ENCODE measurements at places on chromosomes 12 and 14. TPM values are rescaled to one million over a fixed set of nuclear protein-coding genes. Genes with fewer than 3 reads are reported as not detected.
A peak's percentile ranks its signal among the peaks of the same experiment; 100 is the strongest.

GRCh38 chr12:214003-214741, at the start of gene SLC6A12:
Gene SLC6A12 (minus strand): TSS chr12:214157. CDS start chr12:209986, 4,171 bp downstream.
- no peak for DNase-seq

- DNase-seq: no peak
These were observed 103.2 kb upstream of the GPHB5 start for GRCh38 chr14:63421919-63422318.

DNA sequence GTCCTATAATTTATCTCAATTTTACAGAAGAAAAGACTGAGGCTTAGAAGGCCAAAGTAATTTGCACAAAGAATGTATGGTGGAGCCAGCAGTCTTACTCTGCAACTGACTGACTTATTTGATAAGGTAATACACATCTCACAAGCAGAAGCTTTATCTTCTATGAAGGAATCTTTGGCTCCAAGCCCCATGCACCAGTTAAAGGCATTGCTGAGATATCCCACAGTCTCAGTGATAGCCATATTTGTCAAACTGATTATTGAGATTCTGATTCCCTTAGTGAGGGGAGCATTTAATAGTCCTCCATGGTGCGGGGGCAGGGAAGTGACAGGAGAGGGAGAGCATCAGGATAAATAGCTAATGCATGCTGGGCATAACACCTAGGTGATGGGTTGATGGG, 60.4 kb upstream of the GRIP1 start:
- no peak for DNase-seq

The GPRC5D gene
- not detected for total RNA-seq

The HCAR3 gene
- not detected for total RNA-seq

The POLE2 gene
- total RNA-seq: 38.6 TPM

DNA sequence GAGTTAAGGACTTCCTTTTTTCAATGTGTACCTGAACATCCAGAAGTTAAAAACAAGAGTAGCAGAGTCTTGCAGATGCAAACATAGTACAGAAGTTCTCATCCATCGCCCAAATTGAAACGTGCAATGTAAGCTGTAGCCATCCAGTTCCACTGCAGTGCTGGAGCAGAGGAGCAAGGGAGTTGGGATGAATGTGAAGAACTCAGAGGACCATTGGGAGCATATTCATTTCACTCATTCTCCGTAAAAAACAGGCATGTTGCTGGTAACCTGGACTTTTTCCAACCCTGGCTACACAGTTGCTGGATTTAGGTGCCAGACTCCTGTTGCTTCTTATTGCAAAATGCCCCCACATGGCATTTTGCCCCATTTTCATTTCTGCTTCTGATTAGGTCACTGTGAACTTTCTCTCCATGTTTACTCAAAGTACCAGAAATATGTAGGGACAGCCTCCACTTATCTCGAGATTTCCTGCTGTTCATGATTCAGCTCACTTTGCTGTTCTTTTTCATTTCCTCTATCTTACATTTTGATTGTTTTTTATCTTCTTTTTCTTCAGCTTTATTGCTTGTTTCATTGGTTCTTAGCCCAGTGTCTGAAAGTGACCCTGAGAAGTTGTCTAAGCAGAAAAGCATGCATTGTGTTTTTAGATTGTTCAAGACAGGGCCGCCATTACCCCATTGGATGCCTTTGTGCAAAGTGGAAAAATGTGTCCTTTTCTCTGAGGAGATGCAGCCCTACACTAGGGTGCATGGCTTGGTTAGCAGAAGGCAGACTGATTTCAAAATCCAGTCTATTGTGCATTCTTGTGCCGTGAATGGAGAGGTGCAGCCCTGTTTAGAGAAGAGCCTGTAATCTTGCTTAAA, 109.0 kb upstream of the AMIGO2 start:
- DNase-seq: peak; percentile 36

DNA sequence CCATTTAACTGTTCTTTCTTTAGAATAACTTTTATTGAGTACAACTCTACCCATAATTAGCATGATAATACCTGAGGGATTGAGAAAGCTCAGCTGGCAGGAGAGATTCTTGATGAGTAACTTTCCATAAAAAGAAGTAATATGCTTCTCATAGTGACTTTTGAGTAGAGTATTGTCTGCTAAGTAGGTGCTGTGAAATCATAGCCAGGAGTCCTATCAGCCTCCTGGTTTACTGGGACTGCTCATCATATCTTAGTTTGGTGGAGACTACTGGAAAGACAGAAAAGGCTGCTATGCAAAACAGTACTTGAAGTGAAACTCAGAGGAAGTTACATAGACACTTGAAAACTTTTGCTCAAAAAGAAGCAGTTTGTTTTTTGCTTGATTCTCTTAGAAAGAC, 113.3 kb upstream of the ATP2B1 start:
- DNase-seq: peak; percentile 15

GRCh38 chr12:42130672-42131402, 13.8 kb downstream of the GXYLT1 start:
- peak; percentile 55 for DNase-seq

The TMEM63C gene
- total RNA-seq: 4.0 TPM

GRCh38 chr12:95959107-95959506, 16.0 kb downstream of the AMDHD1 start:
- DNase-seq: peak; percentile 49

GRCh38 chr14:34254031-34254430, 208.0 kb downstream of the SPTSSA start:
- peak; percentile 35 for DNase-seq

- DNase-seq: no peak
These were observed 23.0 kb downstream of the ZNF891 start for GRCh38 chr12:133107121-133107520.

The NDRG2 gene
- 4.7 TPM for total RNA-seq

DNA sequence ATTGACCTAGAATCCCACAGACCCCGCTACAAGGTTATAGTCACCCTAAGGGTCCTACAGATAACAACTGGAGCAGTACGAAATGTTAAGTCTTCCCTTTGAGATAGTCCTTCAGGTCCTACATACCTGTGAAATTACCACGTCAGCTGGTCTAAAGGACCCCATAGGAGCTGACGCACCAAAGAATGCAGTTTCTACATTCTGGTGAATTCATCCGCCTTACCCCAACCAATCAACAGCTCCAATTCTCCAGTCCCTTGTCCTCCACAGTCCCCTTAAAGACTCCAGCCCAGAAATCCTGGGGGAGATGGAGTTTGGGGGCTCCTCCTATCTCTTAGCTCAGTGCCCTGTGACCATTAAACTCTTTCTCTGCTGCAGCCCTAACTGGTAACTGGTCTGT, 36.2 kb upstream of the PRMT8 start:
- no peak for DNase-seq

The NINJ2 gene
- total RNA-seq: not detected

The IRF2BPL gene
- total RNA-seq: 146 TPM
